ENCODE measurements at places on chromosomes 4 and X.

- H3K36me3 ChIP-seq, result no peaks in the 10 kb centered on the region
- no peaks in the 10 kb centered on the region for H3K4me1 ChIP-seq
- H3K27ac ChIP-seq, result no peak overlapping the region
- no peak for DNase-seq
These were observed 275.2 kb downstream of the TENM3 start for GRCh38 chr4:182518421-182518820.

DNA sequence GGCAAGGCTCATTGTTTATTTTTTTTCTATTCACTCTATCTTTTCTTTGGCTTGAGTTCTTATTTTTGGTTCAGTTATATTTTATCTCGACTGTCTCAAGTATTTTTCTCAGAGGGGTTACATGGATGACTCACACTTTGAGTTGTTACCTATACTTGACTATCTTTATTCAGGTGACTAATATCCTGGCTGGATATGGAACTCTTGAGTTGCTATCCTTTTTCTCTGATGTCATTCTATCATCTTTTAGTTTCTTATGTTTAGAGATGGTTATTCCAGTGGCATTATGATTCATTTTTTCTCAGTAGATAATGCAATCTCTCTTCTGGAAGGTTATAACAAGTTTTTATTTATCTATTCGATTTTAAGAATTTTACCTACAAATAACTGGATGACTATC, 117.9 kb downstream of the COX18 start:
- 0 out of 2 replicates have a peak, but pooled peaks cover 5% of the 10 kb centered on the region for H3K4me1 ChIP-seq
- no peaks in the 10 kb centered on the region for H3K36me3 ChIP-seq
- DNase-seq, result no peak
- H3K4me3 ChIP-seq, result no peak overlapping the region

DNA sequence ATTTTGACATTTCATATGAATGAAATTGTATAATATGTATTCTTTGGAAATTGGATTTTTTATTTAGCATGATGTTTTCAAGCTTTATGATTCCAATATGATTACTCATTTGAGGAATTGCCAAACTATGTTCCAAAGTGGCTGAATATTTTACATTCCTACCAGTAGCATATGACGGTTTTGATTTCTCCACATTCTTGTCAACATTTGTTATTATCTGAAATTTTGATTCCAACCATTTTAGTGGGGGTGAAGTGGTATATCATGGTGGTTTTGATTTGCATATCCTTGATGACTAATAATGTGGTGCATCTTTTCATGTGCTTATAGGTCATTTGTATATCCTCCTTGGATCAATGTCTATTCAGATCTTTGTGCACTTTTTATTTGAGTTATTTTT, 2.6 kb upstream of the BEX1 start:
- H3K4me3 ChIP-seq, result no peak overlapping the region
- H3K27me3 ChIP-seq, result no peaks in the 10 kb centered on the region
- no peak overlapping the region for H3K27ac ChIP-seq
- no peak for DNase-seq

GRCh38 chr4:8016527-8016926, 76.9 kb upstream of the AFAP1 start:
- no peak overlapping the region for H3K27ac ChIP-seq
- no peak for DNase-seq
- H3K36me3 ChIP-seq, result no peaks in the 10 kb centered on the region
- H3K4me3 ChIP-seq, result no peak overlapping the region

GRCh38 chr4:20311856-20312255, 60.2 kb downstream of the SLIT2 start:
- H3K27me3 ChIP-seq, result no peaks in the 10 kb centered on the region
- H3K4me3 ChIP-seq, result no peak overlapping the region
- H3K4me1 ChIP-seq, result peaks cover 2% of the 10 kb centered on the region
- no peak overlapping the region for H3K27ac ChIP-seq

Measured in MM.1S (cell line).